Fibroblast of upper back skin (primary cell): ENCODE measurements at places on chromosomes 12 and 14.
A peak's percentile ranks its signal among the peaks of the same experiment; 100 is the strongest.

- peak; percentile 71 for DNase-seq
These were observed 39.5 kb downstream of the EVL start for GRCh38 chr14:100104523-100105300.

DNA sequence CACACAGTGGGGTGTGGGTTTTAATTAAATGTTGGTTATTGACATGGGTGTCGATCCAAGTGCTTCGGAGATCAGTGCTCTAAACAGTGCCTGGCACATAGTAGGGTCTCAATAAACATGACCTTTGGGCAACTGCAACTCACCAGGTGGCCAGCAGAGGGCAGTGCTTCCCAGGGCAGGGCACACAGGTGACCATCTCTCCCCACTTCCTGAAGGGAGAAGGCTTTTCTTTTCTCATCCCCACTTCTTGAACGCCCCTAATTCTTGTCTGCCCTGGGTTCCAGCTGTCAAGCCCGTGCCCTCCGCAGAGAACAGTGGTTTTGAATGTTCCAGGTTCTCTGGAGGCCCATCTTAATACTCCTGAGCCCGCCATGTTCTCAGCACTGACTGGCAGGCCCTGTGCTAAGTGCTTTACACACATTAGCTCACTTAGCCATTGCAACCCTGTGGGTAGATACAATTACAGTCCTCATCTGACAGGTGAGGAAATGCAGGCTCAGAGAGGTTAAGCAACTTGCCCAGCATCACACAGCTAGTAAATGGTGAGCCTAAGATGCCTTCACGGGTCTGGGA lies 16.3 kb downstream of the RAPGEF3 start:
- DNase-seq: peak; percentile 34

DNA sequence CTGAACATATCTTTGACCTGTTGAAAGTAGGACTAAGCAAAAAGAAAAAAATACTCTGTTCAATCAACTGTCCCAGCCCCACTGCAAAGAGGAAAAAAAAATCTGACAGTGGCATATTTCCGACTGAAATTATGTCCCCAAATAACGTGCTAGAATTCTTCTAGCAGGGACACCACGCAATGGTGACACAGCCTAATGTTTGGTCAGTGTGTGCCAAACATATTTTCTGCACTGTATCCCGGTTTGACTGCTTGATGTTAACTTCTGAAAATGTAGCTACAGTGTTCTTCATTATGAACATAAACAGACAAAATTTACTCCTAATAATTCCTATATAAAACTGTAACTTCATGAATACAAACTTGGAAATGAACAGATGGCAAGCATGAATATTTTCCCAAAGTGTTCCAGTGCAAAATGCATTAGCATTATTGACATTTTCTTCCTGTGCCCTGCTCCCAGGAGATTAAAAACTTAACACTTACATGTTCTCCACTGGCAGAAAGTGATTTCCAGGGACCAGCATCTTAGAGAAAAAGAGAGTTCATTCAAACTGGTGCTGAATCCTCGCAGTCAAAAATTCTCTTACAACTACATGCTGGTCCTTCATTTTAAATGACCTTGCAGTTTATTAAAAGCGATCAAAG lies 72.4 kb upstream of the SYT1 start:
- DNase-seq: no peak

DNA sequence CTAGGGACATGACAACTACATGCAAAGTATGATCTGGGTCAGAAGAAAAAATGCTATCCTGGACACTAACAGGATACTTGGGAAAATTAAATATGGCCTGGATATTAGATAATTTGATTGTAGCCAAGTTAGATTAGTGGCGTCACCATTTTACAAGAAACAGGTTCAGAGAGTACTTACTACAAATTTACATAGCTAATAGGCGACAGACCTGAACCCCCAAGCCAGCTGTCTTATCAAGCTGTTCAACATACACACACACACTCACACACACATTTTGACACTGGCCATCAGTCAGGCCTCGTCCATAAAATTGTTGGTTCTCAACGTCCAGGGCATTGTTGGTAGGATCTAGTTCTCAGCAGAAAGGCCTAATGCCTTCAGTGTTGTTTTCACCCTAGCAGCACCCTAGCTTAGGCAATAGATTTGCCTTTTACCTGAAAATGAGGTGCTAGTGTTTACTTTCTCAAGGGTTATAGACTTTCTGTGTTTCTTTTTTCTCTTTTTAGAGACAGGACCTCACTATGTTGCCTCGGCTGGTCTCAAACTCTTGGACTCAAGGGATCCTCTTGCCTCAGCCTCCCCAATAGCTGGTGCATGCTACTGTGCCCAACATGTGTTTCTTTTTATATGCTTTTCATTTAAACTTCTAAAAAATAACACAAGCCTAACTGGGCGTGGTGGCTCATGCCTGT lies 3.3 kb upstream of the C14orf93 start:
- DNase-seq: no peak

DNA sequence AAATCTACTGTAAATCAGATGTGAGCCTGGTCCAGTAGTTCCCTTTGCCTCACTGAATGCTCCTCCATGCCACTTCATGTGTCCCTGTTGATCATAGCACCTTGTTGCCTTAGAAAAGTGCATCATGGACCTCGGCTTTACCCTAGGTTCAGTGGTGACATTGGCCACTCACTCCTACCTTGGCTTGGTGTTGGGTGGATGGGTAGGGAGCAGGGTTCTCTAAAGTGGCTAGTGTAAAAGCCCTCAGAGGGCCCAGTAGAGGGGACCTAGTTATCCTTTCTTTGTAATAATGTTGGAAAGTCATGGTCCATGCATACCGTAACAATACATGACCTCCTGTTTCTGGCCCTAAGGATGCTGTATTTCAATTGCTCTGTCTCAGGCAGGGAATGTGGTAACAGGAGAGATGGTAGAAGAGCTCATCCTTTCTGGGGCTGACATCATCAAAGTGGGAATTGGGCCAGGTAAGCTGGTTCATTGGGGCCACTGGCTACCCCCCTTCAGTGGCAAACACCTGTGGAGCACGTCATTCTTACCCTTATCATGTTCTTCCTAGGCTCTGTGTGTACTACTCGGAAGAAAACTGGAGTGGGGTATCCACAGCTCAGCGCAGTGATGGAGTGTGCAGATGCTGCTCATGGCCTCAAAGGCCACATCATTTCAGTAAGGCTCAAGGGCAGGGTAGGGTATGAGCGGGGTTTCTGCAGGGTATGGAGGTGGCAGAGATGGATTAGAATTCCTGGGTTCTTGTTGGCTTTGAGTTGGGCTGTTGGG lies 4.1 kb downstream of the GMPR2 start:
- no peak for DNase-seq

- DNase-seq: peak; percentile 99
These were observed 210.0 kb downstream of the PPM1H start for GRCh38 chr12:62724947-62725451.

DNA sequence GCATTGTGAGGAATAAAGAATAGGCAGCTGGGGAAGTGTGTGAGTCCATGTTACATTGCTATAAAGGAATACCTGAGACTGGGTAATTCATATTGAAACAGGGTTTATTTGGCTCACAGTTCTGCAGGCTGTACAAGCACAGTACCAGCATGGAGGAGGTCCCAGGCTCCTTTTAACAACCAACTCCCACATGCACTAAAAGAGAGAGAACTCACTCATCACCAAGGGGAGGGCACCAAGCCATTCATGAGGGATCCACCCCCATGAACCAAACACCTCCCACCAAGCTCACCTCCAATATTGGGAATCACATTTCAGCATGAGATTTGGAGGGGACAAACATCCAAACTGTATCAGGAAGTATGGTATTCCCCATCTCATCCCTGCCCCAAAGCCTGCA lies 11.9 kb upstream of the DHRS4 start:
- no peak for DNase-seq

- no peak for DNase-seq
These were observed 12.8 kb downstream of the MYRFL start for GRCh38 chr12:69837657-69838415.

DNA sequence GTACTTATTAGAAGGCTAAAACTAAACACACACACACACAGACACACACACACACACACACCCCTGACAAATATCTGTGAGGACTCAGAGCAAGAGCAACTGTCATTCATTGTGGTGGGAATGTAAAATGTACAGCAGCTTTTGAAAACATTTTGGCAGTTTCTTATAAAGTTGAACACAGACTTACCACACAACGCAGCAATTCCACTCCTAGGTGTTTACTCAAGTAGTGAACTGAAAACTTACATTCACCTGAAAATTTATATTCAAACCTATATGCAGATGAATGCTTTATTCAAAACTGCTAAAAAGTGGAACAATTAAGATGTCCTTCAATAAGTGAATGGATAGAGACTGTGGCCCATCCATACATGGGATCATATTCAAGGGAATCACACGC lies 18.6 kb downstream of the ZNF605 start:
- DNase-seq: no peak

- peak; percentile 39 for DNase-seq
These were observed 101.1 kb upstream of the DCD start for GRCh38 chr12:54749191-54749818.

DNA sequence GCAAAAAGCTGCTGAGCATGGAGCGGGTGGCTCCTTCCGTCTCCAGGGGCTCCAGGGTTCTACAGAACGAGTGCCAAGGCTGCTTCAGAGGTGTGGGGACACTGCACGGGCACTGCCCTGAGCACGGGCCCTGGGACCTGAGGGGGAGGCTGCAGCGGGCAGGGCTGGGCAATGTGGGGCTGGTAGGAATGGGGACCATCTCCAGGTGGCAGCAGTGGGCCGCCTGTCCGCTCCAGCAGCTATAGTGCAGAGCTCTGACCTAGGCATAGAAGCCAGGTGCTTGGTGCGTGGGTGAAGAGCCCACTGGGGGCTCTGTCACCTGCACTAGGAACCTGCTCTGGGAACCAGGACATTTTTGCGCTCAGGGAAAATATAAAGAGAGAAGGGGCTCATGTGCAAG lies 22.3 kb downstream of the HDAC7 start:
- no peak for DNase-seq

- no peak for DNase-seq
These were observed 19.7 kb upstream of the NUDT4 start for GRCh38 chr12:93358058-93358457.

DNA sequence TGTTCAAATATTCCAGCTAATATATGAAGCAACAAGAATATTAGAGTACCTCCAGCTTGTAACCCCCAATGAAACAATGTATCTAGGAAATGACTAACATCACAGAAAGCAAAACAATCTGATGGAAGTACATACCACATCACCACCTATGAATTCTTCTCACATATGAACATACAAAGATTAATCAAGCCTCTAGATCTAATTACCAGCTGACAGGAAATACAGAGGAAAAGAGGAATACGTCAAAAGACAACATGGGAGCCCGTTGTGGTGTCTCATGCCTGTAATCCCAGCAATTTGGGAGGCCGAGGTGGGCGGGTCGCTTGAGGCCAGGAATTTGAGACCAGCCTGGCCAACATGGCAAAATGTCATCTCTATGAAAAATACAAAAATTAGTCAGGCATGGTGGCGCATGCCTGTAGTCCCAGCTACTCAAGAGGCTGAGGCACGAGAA lies 7.5 kb downstream of the NEDD8 start:
- peak; percentile 94 for DNase-seq

DNA sequence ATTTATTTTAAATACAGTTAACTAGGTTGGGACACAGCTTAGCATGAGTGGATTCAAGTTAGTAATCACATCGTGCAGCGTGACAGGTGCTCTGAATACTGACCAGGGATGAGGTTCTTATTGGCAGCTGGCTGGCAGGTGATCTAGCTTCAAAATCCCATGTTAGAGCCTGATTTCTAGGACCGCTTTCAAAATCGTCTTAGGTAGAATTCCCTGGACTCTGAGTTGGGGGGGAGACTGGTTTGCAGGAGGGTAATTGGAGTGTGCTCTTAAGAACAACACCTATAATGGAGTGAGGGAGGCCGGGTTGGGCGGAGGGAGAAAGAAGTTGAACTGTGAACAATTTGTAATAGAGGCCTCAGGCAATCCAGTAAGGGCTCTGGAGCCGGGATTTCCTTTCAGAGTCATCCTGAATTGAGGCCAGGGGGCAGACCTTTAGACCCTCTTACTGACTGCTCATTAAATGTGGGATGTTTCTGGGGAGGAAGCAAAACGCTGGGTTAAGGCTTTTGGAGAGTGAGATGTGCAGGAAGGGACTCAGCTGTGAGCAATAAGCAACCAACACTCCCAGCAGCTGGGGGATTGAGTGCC lies 874 bp upstream of the YARS2 start:
- no peak for DNase-seq

- DNase-seq: peak; percentile 57
These were observed 24.2 kb downstream of the NUAK1 start for GRCh38 chr12:106114447-106115068.

DNA sequence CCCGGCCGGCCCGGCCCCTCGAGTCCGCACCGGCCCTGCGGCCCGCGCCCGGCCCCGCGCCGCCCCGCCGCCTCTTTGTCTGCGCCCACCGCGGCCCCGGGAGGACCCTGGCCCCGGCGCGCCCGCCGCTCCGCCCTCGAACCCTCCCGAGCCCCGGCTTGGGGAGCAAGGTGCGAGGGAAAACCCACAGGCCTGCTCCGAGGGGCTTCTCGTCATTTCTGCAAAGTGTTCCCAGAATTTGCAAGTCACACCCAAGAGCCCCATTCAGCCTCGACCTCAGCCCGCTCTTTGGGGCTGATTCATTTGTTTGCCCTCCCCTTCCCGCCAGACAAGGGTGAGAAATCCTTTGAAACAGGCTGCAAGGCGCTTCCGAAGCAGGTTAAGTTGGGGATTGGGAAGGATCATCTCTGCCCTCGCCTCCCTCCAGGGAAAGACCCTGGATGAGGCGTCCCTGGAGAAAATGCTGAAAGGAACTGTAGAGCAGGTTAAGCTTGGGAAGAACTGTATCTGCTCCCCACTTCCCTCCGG lies 325 bp upstream of the CLIP1 start:
- peak; percentile 62 for DNase-seq

DNA sequence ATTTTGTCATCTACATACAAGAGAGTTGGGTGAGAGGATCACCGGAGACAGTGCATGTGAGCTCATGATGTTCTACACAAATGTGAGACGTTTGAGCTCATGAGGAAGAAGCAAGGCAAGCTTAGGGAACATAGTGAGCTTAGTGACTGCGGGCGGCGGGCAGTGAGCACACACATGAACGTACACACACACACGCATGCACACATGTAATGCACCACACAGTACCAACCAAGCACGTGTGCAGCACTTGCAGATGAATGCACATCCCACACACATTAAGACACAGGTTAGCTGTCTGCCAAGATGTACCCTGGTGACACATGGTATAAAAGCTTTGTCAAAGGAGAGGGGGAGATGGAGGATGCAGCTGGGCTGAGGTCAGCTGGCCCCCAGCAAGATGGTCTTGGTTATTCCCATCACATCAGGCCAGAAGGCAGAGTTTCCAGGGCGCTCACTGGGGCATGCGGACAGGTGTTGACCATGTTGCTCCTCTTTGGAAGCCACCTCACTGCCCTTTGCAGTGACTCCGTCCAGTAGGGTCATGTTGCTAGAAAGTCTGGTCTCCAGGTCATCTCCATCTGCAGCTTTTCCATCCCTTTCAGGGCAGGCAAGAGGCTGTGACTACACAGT lies 8.7 kb upstream of the CACNA2D4 start:
- DNase-seq: no peak
